ENCODE measurements at places on chromosomes 12 and 14. TPM values are rescaled to one million over a fixed set of nuclear protein-coding genes. Genes with fewer than 3 reads are reported as not detected.

Gene PTCSC3
- total RNA-seq: not detected

Gene CPNE6
- not detected for total RNA-seq

Gene PTPRO
- 0.29 TPM for total RNA-seq

Gene CLBA1
- 1.8 TPM for total RNA-seq

DNA sequence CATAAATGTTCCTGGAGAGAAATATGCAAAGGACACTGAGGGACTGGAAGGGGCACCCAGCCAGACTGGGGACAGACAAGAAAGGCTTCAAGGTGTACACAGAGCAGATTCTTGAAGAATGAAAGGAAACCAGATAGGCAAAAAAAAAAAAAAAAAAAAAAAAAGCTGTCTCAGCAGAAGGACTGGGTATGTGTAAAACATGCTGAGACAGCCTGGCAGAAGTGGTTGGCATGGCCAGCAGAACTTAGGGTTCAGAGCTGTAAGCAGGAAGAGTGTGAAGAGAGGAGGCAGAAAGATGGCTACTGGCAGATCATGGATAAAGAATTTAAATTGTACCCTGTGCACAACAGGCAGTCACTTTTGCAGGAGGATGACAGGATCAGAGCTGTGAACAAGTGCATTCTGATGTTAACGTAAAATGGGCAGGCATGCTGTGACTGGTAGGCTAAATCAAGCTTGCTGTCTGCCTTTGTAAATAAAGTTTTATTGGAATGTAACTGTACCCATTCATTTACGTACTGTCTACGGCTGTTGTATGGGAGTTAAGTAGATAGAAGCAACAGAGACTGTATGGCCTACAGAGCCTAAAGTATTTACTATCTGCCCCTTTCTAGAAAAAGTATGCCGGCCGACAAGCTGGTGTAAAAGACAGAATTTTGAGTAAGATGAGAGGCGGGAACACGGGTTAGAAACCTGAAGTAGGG, 42.2 kb downstream of the UBR7 start:
- H3K4me3 ChIP-seq: no peak overlapping the region
- H3K27me3 ChIP-seq: no peaks in the 10 kb centered on the region
- no peak for DNase-seq
- peaks cover 62% of the 10 kb centered on the region for H3K36me3 ChIP-seq
- no peak overlapping the region for H3K27ac ChIP-seq

- H3K36me3 ChIP-seq: no peaks in the 10 kb centered on the region
- H3K27me3 ChIP-seq: no peaks in the 10 kb centered on the region
- H3K4me1 ChIP-seq: no peaks in the 10 kb centered on the region
These were observed 10.7 kb downstream of the PKP2 start for GRCh38 chr12:32885831-32886230.

GRCh38 chr14:59317798-59318505, 129.5 kb downstream of the DAAM1 start:
- H3K27me3 ChIP-seq: no peaks in the 10 kb centered on the region
- H3K27ac ChIP-seq: no peak overlapping the region
- H3K4me3 ChIP-seq: no peak overlapping the region
- H3K4me1 ChIP-seq: no peaks in the 10 kb centered on the region

GRCh38 chr12:108702595-108703320, 28.6 kb downstream of the CORO1C start:
- peaks cover 5% of the 10 kb centered on the region for H3K4me1 ChIP-seq
- no peak overlapping the region for H3K27ac ChIP-seq
- peaks cover 10% of the 10 kb centered on the region for H3K36me3 ChIP-seq
- no peak for DNase-seq
- no peaks in the 10 kb centered on the region for H3K27me3 ChIP-seq

GRCh38 chr12:48027183-48028002, 23.1 kb upstream of the COL2A1 start:
- no peaks in the 10 kb centered on the region for H3K4me1 ChIP-seq
- no peak overlapping the region for H3K4me3 ChIP-seq
- H3K27ac ChIP-seq: no peak overlapping the region

Data from natural killer cell (primary cell).